ENCODE measurements at places on chromosomes 4 and X.

GRCh38 chr4:16168710-16169388 is 57.4 kb downstream of the TAPT1 start:
- no peak for DNase-seq

DNA sequence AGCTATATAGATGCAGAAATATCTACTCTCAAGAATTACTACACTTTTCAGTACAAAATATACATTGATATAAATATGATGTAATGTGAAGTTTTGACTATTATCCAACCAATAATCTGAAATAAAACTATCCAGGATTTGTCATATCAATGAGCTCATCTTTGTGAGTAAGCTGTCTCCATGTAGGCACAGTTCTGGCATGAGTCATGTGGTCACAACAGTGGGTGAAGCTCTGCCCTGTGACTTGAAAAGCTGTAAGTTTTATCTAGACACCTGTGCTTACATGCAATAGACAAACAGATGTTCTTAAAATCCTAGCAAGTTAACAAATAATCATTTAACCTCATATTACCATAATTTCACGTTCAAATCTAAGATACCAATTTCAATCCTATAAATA is 192.7 kb downstream of the GABRG1 start:
- no peak for DNase-seq

- no peak for DNase-seq
These were observed 1109.2 kb downstream of the RAPGEF2 start for GRCh38 chr4:160212078-160212477.

GRCh38 chrX:112094729-112095128 is 12.2 kb upstream of the TRPC5 start:
- DNase-seq, result no peak

DNA sequence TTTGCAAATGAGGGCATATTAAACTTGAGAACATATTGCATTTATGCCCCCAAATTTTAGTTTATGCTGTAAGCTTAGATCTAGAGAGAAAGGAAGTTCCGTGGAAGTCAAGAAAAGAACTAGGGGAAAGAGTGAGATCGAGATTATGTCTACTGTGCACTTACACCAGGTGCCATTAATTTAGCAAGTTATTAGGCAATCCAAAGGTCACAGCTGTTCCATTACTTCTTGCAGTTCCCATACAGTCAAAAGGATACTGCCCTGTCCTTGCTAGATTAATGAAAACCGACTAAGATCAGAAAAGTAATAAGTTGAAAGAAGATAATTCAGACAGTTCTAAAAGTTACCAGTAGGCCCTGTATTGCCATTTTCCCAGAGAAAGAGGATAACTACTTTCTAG is 49.3 kb upstream of the SLC7A11 start:
- DNase-seq, result no peak

DNA sequence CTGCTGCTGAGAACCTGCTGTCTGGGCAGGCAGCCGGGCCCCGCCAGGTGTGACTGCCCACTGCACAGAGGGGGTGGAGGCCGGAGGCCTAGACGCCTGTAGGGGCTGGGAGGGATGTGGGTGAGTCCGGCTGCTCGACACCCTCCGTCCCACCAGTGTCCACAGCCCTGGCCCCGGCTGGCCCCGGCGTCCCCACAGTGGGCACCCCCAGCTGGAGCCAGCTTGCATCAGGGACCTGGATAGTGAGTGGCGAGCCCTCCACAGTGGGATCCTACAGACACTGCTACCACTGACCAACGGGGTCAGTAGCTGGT is 34.7 kb upstream of the SPON2 start:
- DNase-seq, result no peak

GRCh38 chr4:1594871-1595788 is 89.0 kb downstream of the FAM53A start:
- DNase-seq, result no peak

DNA sequence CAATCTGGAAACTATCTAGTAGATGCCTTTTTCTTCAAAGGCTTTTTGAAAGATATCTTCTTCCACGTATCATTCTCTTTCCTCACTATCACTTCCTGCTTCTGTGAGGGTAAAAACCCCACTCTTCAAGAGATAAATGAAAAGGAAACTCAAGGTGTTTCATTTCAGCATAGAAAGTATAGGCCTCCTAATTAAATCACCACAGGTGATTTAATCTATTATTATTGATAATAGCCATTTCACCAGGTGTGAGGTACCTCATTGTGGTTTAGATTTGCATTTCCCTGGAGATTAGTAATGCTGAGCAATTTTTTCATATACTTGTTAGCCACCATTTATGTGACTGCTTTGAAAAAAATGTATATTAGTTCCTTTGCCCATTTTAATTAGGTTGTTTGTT is 92.0 kb upstream of the EMCN start:
- no peak for DNase-seq
